Right renal pelvis (tissue), 4 donors: ENCODE measurements at places on chromosomes 13 and 19.

DNA sequence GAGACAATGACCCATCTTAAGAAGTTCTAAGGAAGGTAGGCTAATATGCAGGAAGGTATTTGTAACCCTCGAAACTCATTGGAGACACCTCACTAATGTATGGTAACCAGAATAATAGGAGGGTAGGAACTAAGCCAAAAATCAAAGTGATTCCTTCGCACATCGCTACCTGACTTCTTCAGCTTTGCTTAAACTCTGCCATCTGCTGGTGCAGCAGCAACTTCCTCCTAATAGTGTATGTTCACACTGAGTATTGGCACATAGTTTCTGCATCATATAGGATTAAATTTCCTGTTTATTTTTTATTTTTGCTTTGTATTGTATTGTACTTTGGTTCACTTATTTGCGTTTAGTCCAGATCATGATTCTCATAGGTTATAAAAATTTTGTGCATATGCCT lies 676.2 kb downstream of the GPC5 start:
- no peak for DNase-seq

DNA sequence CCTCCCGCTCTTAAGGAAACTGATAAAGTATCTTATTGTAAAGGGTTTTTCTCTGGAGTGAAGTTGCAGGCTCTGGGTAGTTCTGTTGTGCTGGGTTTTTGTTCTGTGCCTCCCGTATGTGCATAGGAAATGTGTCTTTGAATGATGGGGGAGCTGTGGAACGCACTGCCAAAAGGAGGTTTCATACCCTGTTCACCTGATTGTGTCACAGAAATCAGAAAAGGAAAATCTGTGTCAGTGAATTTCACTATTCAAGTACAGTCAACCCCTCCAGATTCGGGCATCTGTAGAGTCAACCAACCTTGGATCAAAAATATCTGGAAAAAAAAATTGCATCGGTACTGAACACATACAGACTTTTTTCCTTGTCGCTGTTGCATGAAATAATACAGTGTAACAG lies 127.8 kb downstream of the MRPL57 start:
- no peak for DNase-seq

DNA sequence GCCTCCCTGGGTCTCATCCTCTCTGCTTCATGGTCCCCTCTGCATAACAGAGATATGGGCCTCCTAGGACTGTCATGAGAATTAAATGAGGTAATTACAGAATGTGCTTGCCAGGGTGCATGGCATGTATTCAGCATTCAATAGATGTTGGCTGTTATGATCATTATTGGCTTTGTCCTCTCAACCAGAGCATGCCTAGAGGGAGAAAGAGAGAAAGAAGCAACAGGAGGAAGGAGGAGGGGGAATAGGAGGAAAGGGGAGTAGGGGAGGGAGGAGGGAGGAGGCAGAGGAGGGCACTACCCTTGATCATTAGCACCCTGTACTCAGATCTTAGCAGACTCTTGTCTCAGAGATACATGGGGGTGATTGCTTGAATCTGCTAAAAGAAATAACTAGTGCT lies 41.0 kb upstream of the SIAH3 start:
- no peak for DNase-seq

DNA sequence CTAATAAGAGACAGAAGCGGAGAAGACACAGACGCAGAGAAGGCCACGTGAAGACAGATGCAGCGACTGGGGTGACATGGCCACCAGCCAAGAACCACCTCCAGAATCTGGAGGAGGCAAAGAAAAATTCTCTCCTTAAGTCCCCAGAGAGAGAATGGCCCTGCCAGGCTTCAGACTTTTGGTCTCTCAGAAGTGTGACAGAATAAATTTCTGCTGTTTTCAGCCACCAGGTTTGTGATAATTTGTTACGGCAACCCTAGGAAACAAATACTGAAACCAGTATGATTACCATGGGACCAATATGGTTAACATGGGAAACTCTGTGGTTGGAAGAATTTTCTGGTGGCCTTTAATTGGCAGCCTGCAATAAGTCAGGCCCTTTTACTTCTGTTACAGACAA lies 63.9 kb upstream of the DOCK9 start:
- DNase-seq: no peak

GRCh38 chr19:17725422-17726078 lies 6.3 kb downstream of the MAP1S start:
- DNase-seq: no peak

GRCh38 chr13:59461411-59461810 lies 702.3 kb downstream of the DIAPH3 start:
- DNase-seq: no peak
